ENCODE measurements at places on chromosomes 16 and 17.

GRCh38 chr17:71361656-71362450 is 759.0 kb upstream of the SOX9 start:
- DNase-seq: no peak

GRCh38 chr16:20364051-20364450 is 11.5 kb upstream of the UMOD start:
- no peak for DNase-seq

- no peak for DNase-seq
These were observed 32.9 kb downstream of the SCNN1G start for GRCh38 chr16:23215435-23215834.

DNA sequence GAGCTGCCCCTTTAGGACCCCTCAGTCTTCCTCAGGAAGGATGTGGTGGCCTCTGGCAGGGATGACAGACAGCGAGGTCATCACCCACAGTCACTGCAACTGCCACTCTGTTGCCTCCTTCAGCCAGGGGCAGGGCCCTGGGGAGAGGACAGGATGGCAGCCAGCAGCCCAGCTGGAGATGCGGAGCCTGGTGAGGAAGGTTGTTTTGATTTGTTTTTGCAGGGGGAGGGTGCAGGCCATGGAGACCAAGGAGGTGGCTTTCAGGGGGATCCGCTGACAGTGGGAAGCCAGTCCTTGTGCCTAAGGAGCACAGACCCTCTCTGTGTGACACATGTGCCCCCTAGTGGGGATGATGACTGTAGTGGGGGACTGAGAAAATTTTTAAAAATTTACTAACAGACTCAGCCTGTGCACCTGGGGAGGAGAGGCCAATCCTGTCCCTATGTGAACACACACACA is 7.4 kb downstream of the PRCD start:
- DNase-seq: peak; percentile 55

- no peak for DNase-seq
These were observed 1.1 kb upstream of the CAPN15 start for GRCh38 chr16:526181-527014.

DNA sequence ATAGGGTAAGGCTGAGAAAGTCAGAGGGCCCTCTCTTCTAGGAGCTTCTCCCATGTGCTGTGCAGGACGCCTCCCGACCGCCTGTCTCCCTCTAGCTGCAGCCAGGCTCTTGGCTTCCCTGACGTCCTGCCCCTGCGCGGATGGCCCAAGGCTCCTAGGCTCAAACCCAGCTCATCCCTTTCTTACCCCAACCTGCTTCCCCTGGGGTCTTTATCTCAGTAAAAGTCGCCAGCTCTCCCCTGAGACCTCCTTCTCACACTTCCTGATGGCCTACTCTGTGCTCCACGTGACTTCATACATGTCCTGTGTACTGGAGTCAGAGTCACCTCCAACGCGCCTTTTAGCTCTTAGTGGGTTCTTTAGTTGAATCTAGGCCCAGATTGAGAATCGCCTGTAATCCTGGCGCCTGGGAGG is 1.1 kb upstream of the ZNF747 start:
- DNase-seq: peak; percentile 80

GRCh38 chr16:30067584-30067916 is 2.0 kb downstream of the ALDOA start:
- DNase-seq: no peak

GRCh38 chr16:50645563-50646220 is 35.4 kb downstream of the SNX20 start:
- no peak for DNase-seq

DNA sequence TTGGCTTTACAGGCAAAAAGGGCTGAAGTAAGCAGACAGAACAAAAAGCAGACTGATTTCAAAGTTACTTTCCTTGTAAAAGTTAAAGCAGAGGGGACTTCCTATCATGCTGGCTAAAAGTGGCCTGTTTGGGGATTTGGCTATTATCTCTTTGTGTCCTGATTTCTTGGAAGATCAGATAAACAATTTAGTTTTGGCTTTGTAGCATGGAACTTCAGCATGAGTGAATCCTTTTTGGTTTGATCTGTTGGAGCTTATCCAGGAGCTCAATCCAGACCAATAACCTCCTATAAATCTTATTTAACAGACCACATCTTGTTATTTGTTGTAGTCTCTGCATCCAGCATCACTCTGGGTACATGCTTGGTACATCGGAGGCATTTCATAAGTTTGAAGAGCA is 8.9 kb upstream of the RNF112 start:
- no peak for DNase-seq

DNA sequence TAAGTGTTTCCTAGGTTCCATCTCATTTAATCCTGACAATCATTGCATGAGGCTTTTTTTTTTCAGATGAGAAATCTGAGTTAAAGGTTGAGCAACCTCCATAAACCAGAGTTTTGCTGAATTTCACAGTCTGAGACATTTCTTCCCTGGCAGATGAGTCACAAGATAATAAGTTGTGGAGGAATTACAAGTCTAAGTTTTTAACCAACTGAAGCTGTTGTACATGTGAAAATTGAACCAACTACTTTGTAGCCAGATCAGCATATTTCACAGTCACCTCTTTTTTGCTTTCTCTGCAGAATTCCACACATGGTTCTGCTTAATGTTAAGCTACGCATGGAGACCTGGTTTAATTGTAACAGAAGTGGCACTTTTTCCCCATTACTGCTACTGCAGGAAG is 765.6 kb downstream of the CDH11 start:
- DNase-seq: peak; percentile 14

GRCh38 chr16:11039726-11040125 is 95.4 kb downstream of the CLEC16A start:
- no peak for DNase-seq

DNA sequence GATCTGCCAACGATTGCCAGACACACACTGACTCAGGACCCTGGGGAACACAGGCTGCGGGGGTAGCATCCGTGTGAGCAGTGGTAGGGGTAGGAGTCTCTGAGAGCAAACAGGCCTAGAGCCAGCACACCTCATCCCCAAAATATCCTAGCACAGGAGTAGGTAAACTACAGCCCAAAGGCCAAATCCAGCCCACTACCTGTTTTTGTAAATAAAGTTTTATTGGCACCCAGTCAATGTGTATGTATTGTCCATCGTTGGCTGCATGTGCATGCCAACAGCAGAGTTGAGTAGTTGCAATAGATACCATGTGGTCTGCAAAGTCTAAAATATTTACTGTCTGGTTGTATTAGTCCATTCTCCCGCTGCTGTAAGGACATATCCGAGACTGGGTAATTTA is 55.5 kb upstream of the GPRC5B start:
- DNase-seq: no peak

DNA sequence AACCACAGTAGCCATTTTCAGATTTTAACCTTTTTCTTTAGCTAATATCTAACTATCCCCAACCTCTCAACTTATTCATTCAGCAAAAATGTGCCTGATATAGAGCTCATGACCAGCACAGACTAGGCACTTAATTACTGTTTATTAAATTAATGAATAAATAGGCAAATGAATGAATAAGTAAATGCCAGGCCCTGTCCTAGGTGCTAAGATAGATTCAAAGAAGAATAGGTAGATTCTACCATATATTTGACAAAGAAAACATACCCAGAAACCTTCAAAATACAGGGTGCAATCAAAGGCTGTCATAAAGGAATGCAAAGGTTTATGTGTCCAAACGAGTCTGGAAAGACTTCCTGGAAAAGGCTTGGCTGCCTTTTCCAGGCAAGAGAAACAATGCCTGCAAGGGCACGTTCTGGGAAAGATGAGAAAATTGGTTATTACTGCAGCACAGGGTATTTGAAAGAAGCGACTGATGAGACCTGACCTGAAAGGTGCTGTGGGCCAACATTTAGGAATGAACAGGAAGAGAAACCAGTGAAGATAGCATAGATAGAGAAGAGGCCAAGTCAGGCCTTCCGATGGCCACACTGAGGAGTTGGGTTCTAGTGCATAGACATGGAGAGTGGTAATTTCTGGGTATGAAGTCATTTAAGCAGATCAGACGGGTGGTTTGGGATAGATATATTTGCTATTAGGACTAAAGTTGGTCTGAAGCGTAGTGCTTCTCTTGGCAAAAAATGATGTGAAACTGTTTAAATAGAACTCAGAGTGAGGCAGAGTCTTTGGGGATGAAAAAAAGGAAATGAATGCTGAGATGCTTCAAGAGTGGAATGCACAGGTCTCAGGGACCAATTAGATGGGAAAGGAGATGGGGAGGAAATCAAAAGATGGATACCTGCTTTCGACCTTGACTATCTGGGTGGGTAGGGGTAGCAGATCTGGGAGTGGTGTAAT is 11.4 kb upstream of the CCL2 start:
- no peak for DNase-seq

DNA sequence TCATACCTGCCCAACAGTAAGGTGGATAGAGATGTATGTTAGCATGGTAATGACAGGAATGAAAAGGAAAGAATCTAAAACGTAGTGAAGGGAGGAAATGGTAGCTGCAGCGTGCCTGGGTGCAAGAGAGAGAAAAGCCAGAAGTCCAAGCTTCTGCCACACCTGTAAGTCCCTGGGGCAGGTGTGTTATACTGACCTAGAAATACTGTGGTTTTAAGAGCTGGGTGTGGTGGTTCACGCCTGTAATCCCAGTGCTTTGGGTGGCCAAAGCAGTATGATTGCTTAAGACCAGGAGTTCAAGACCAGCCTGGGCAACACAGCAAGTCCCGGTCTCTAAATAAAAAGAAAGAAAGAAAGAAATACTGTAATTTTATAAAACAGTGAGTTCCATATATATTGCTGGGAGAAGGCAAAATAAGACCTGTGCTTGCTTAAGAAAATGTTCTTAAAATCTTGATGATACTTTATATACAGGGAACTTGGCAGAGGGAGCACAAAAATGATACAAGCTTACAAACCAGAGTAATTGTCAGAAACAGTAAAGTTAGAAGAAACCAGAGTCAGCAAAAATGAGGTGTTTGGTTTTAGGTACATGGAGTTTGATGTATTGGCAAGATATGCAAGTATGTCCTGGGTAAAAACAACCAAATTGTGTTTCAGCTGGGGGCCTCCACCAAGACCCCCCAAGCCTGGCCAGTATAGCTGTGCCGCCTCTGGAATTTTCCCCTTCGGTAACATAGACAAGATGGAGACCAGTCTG is 6.6 kb downstream of the ALOX12 start:
- DNase-seq: no peak

DNA sequence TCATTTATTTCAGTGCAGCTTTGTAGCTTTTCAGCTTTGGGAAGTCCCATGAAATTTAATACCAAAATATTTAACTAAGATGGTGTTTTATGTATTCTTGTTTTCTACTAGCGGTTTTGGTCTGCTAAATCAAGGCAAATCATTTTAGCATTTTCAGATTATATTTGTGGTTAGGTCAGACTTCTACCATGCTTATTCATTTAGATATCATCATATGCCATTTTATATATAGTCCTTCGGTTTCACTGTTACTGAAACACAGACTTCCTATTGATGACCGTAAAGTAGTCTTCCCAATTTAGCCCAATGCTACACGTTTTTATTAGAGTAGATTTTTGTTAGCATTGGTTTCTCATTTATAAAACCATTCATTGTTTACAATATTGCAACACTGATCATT is 5.5 kb downstream of the DYNLRB2 start:
- no peak for DNase-seq

Measured in inflammatory macrophage (primary cell).